ENCODE measurements at places on chromosomes 11 and 22. TPM values are rescaled to one million over a fixed set of nuclear protein-coding genes. Genes with fewer than 3 reads are reported as not detected.

CRYAB gene
- 54.3 TPM for total RNA-seq

HOATZ gene
- total RNA-seq, result not detected

ANKRD13D gene
- 34.4 TPM for total RNA-seq

- DNase-seq, result no peak
- H3K27ac ChIP-seq, result peak overlapping the region; percentile 93
- H3K36me3 ChIP-seq, result no peaks in the 10 kb centered on the region
- peak overlapping the region; percentile 97 for H3K4me3 ChIP-seq
Observed at GRCh38 chr11:43359422-43359818, 700 bp downstream of the TTC17 start.

GRCh38 chr11:63839508-63840355 is 822 bp downstream of the MARK2 start:
- DNase-seq, result peak; percentile 82
- peak overlapping the region; percentile 52 for H3K27ac ChIP-seq
- H3K4me3 ChIP-seq, result peak overlapping the region; percentile 91
- peaks cover 4% of the 10 kb centered on the region for H3K36me3 ChIP-seq

CHRM1 gene
- total RNA-seq, result not detected

DNA sequence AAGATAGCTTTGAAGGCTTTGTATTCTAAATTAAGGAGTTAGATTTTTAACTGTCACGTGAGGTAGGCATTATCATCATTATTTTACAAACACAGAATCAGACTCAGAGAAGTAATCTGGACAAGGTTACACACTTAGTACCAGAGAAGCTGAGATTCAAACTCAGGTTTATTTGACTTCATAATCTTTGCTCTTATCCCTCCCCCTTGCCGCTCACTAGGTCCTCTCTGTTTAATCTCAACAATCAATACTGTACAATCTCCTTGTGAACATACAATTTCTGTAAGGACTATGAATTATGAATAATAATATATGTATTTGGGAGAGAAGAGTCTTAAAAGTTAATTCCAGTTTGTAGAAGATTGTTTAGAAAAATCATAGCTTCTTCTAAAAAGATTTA is 5.2 kb upstream of the DNAJB7 start:
- no peak for DNase-seq
- no peak overlapping the region for H3K27ac ChIP-seq
- no peak overlapping the region for H3K4me3 ChIP-seq
- no peaks in the 10 kb centered on the region for H3K4me1 ChIP-seq
- H3K36me3 ChIP-seq, result peaks cover 32% of the 10 kb centered on the region

DNA sequence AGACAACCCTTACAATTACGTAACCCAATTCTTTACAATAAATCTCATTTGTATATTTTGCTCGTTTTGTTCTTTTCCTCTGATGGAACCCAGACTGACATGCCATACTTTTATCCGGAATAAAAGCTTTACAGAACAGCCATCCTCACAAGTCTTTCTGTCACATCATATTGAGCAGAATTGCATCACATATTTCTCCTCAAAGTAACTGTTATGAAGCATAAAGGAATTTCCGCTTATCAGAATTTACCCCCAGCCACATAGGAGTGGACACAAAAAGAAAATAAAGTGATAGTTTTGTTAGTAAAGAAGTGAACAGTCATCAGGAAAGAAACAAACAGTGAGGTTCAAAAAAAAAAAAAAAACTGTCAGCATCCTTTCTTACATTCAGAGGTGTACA is 539.5 kb upstream of the LUZP2 start:
- H3K4me1 ChIP-seq, result no peaks in the 10 kb centered on the region
- no peak overlapping the region for H3K27ac ChIP-seq
- H3K27me3 ChIP-seq, result no peaks in the 10 kb centered on the region

PLAAT5 gene
- not detected for total RNA-seq

DNA sequence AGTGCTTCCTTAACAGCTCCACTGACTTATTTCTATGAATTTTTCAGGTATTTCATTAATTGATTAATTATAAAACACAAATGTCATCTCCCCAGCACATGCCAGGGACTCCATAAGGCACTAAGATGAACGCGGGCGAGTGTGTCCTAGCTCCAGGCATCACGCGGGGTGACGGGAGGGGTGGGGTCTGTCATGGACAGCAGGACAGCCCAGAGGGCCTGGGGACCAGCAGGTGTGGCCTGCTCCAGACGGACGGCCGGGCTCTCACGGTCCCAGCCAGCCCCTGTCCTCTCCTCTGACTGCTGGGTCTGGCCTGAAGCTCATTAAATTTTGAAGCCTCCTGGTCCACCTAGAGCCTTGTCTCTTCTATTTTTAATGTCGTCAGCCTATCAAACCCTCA is 531.1 kb downstream of the BRD1 start:
- no peaks in the 10 kb centered on the region for H3K27me3 ChIP-seq
- H3K4me3 ChIP-seq, result no peak overlapping the region
- H3K36me3 ChIP-seq, result no peaks in the 10 kb centered on the region
- H3K27ac ChIP-seq, result no peak overlapping the region

GRCh38 chr11:12271241-12271640 is 106.1 kb upstream of the PARVA start:
- no peak for DNase-seq
- H3K27me3 ChIP-seq, result no peaks in the 10 kb centered on the region
- no peak overlapping the region for H3K27ac ChIP-seq
- peaks cover 8% of the 10 kb centered on the region for H3K36me3 ChIP-seq
- peaks cover 32% of the 10 kb centered on the region for H3K4me1 ChIP-seq
- no peak overlapping the region for H3K4me3 ChIP-seq

CYB5R2 gene
- total RNA-seq, result 9.1 TPM

GRCh38 chr11:76723548-76723947 is 53.0 kb upstream of the LRRC32 start:
- peaks cover 49% of the 10 kb centered on the region for H3K27me3 ChIP-seq
- H3K36me3 ChIP-seq, result no peaks in the 10 kb centered on the region
- H3K27ac ChIP-seq, result no peak overlapping the region

All from osteoblast (primary cell).